Astrocyte (in vitro differentiated cells and primary cell): ENCODE measurements at places on chromosomes 1 and 21. TPM values are rescaled to one million over a fixed set of nuclear protein-coding genes. Genes with fewer than 3 reads are reported as not detected.

DNA sequence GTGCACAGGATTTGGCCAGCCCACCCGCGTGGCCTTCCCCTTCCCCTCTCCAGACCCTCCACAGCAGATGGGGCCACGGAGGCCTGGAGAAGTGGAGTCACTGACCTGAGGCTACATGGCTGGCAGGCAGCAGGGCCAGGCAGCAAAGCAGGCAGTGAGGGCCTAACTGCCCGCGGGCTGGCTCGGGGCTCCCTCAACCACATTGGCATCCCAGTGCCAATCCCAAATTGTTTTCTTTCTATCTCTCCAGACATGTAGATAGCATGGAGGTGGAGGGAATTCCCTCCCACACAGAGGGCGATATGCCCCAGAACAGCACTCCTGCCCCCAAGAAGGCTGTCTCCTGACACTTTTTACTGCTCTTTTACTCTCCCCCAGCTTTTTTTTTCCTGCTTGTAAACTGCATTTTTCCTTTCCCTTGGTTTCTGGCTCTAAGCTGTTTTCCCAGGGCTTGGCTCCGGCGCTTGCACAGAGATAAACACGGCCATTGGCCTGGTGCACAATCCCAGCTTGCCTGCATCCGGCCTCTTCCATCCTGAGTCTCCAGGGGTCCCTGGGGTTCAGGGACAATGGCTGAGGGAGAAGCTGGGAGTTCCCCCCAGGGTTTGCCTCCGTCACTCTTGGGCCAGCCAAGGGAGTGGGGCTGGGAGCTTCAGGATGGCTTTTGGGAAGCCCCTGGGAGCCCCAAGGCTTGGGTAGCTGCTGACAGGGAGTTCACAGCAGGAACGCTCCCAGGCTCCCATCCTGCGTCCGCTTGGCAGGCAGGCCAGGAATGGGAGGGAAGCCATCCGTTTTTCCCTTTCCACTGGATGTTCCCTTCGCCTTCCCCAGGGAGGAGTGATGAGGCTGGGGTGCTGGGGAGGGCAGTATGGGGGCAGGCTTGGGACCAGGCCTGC, 7.0 kb downstream of the EPHX1 start:
- no peaks in the 10 kb centered on the region for H3K27me3 ChIP-seq
- no peaks in the 10 kb centered on the region for H3K36me3 ChIP-seq
- H3K4me1 ChIP-seq = peaks cover 20% of the 10 kb centered on the region
- no peak for DNase-seq

DNA sequence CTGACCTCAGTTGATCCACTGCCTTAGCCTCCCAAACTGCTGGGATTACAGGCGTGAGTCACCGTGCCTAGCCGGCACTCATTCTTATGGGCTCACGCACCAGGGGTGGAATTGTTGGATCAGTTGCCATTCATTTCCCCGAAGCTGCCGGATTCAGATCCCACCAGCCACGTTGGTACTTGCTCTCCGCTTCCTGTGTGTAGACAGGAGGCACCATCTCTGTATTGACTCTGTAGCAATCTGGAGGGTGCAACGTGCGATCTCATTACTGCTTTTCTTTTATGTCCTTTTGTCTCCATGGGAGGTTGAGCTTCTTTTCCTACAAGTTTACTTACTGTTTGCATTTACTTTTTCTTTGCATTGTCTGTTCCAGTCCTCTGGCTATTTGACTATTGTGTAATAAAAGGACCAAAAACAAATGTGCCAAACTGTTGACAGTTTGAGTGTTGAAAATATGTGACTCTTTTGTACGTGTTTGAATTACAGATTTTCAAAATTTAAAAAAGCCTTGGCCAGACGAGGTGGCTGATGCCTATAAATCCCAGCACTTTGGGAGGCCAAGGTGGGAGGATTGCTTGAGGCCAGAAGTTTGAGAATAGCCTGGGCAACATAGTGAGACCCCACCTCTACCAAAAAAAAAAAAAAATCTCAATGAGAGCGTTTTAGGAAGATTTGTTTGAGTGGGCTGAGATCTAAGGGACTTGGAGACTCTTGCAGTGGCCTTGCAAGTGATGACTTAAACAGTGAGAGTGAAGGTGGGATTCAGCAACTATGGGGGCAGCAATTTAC, 39.1 kb downstream of the SPSB1 start:
- peak; percentile 40 for DNase-seq
- peaks cover under 1% of the 10 kb centered on the region for H3K4me1 ChIP-seq
- no peak overlapping the region for H3K4me3 ChIP-seq
- no peak overlapping the region for H3K27ac ChIP-seq

DNA sequence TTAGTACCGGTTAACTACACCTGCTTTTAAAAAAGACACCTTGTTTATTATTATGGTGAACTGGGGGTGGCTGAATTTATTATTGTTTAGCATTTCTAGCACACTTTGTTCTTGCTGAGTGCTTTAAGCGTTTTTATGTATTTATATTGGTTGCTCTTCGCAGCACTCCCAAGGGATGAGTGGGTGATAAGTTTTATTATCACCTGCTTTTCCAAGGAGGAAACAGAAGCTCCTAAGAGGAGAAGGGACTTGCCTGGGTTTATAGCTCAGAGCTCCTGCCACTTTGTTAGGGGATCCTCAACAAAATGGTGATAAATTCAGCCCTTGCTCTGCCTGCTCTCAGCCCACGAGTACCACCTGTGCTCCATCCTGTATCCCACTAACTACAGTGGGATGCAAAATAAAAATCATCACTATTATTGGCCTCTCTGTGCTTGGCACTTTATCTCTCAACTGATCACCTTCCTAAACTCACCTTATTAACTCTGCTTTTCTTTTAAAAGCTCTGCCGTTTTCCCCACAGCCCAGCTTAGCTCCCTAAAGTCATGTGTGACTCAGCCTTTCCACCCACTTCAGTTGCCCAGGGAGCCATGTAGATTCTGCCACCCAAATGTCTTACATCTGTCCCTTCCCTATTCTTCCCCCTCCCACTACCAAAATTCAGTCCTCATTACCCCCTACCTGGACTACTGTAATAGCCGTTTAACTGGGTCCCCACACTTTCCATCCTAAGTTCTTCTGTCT, 44.5 kb downstream of the BCL9 start:
- no peak overlapping the region for H3K27ac ChIP-seq
- H3K4me1 ChIP-seq = peaks cover 10% of the 10 kb centered on the region
- H3K36me3 ChIP-seq = no peaks in the 10 kb centered on the region
- peak; percentile 18 for DNase-seq

- no peaks in the 10 kb centered on the region for H3K27me3 ChIP-seq
- H3K4me3 ChIP-seq = no peak overlapping the region
- peaks cover 4% of the 10 kb centered on the region for H3K4me1 ChIP-seq
Measured at GRCh38 chr1:53593758-53594380, 134.7 kb downstream of the DMRTB1 start.

The FNBP1L gene
- total RNA-seq = 49.7 and 57.8 TPM in 2 replicates

The CA6 gene
- total RNA-seq = not detected in 2 replicates

DNA sequence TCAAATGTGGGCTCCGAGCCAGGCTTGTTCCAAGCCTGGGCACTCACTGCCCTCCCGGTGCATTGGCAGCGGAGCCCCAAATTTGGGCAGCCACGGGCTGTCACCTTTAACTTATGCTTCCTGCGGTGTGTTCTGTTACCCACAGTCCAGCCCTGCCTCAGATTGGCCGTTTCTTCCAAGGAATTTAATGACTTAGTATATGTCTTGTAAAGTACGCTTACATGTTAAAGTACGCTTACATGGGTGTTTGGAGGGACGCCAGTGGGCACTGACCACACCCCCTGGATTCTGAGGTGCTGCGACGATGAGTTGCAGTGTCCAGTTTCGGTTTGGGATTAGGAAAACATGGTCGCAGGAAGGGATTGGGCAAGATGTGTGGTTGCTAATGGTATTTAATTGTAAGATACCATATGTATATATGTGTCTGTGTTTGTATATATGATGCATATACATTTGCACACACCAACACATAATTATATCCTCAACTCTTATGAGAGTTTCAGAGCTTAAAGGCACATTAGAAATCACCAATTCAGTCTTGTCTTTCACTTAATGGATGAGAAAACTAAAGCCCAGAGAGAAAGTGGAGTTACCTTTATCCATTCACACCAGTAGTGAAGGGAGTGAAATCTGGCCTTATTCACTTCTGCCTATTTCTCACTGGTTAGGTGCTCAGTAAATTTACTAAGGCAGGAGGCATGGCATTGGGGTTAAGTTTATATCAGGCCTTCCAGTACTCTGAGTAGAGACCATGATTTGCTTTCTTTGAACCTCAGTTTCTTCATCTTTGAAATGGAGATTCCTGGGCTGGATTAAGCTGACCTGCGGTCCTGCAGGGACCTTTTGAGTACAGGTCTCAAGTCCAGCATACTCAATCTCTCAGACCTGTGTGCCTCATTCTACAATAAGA, 1.0 kb downstream of the SMYD2 start:
- H3K4me1 ChIP-seq = peaks cover 11% of the 10 kb centered on the region
- DNase-seq = peak; percentile 54
- peak overlapping the region; percentile 34 for H3K27ac ChIP-seq
- no peaks in the 10 kb centered on the region for H3K27me3 ChIP-seq
- H3K4me3 ChIP-seq = peak overlapping the region; percentile 79

The CDC20 gene
- 7.0 and 14.5 TPM in 2 replicates for total RNA-seq

The CD101 gene
- total RNA-seq = 1.6 and 2.6 TPM in 2 replicates
